A549 treated with ZK216348 at 1 μM for 4 hours (cell line): ENCODE measurements at places on chromosomes 7 and 10. TPM values are rescaled to one million over a fixed set of nuclear protein-coding genes. Genes with fewer than 3 reads are reported as not detected.

The ITPRID1 gene
- total RNA-seq: not detected in 5 replicates

The ACTR3C gene
- not detected in 5 replicates for total RNA-seq

The PANK1 gene
- total RNA-seq: 4.6 to 7.9 TPM (median 7.2 TPM) in 5 replicates

The SKIDA1 gene
- total RNA-seq: 1.1 to 1.6 TPM (median 1.3 TPM) in 5 replicates

The COBL gene
- 4.1 to 5.9 TPM (median 4.5 TPM) in 5 replicates for total RNA-seq

The TMEM26 gene
- 0.05 to 0.82 TPM (median 0.22 TPM) in 4 of 5 replicates, not detected in the other for total RNA-seq

The SYPL1 gene
- 64.5 to 96.1 TPM (median 85.7 TPM) in 5 replicates for total RNA-seq

The PNLIP gene
- total RNA-seq: not detected in 5 replicates

The SYT15 gene
- total RNA-seq: 2.0 to 3.9 TPM (median 2.3 TPM) in 5 replicates

The CLDN4 gene
- 2.5 to 7.0 TPM (median 5.0 TPM) in 5 replicates for total RNA-seq

The ATOH7 gene
- 0.18 to 0.31 TPM (median 0.22 TPM) in 5 replicates for total RNA-seq

The PAPSS2 gene
- 16.1 to 24.0 TPM (median 21.9 TPM) in 5 replicates for total RNA-seq

The RELN gene
- total RNA-seq: 0.01 TPM in 1 of 5 replicates, not detected in the others

The PRSS1 gene
- total RNA-seq: not detected in 5 replicates

The THSD7A gene
- total RNA-seq: 1.6 to 3.3 TPM (median 3.1 TPM) in 5 replicates

The NEUROG3 gene
- total RNA-seq: not detected in 5 replicates

The ADARB2 gene
- total RNA-seq: not detected in 5 replicates

The GNAT3 gene
- total RNA-seq: not detected in 5 replicates

The DYDC2 gene
- total RNA-seq: 0.36 TPM in 1 of 5 replicates, not detected in the others

The PIK3CG gene
- total RNA-seq: not detected in 5 replicates

The AHR gene
- 7.4 to 15.0 TPM (median 13.9 TPM) in 5 replicates for total RNA-seq

The FANK1 gene
- total RNA-seq: 2.6 to 3.7 TPM (median 3.2 TPM) in 5 replicates

The VWA2 gene
- total RNA-seq: not detected in 5 replicates

The TMEM225B gene
- 0.75 to 1.4 TPM (median 0.92 TPM) in 5 replicates for total RNA-seq

The HTR7 gene
- total RNA-seq: 0.12 to 0.28 TPM (median 0.17 TPM) in 5 replicates

The MTURN gene
- total RNA-seq: 3.8 to 6.9 TPM (median 5.9 TPM) in 5 replicates

The SUGCT gene
- total RNA-seq: 0.64 to 1.7 TPM (median 1.0 TPM) in 5 replicates

The TASOR2 gene
- total RNA-seq: 22.4 to 45.5 TPM (median 35.6 TPM) in 5 replicates

The SFTPA1 gene
- total RNA-seq: not detected in 5 replicates

The SH2D4B gene
- 0.04 TPM in 1 of 5 replicates, not detected in the others for total RNA-seq

The C7orf33 gene
- total RNA-seq: not detected in 5 replicates

The DPY19L1 gene
- 25.6 to 54.0 TPM (median 45.7 TPM) in 5 replicates for total RNA-seq

The RGR gene
- total RNA-seq: not detected in 5 replicates

The NAT16 gene
- 0.13 to 0.29 TPM (median 0.22 TPM) in 5 replicates for total RNA-seq

The MLXIPL gene
- 0.38 to 1.5 TPM (median 0.91 TPM) in 5 replicates for total RNA-seq

The MSMB gene
- not detected in 5 replicates for total RNA-seq

The STEAP1 gene
- 13.1 to 14.5 TPM (median 13.4 TPM) in 5 replicates for total RNA-seq

The KAZALD1 gene
- total RNA-seq: 2.3 to 3.9 TPM (median 3.6 TPM) in 5 replicates

The EMX2 gene
- total RNA-seq: not detected in 5 replicates

The NCF1 gene
- total RNA-seq: 0.28 TPM in 1 of 5 replicates, not detected in the others

The CNPY1 gene
- total RNA-seq: not detected in 5 replicates

The DLX6 gene
- total RNA-seq: not detected in 5 replicates

The PGAM2 gene
- total RNA-seq: not detected in 5 replicates

The OLAH gene
- 0.28 to 0.48 TPM (median 0.45 TPM) in 3 of 5 replicates, not detected in the others for total RNA-seq

The CEP55 gene
- total RNA-seq: 51.3 to 104 TPM (median 66.1 TPM) in 5 replicates

The EDRF1 gene
- 11.6 to 17.6 TPM (median 15.3 TPM) in 5 replicates for total RNA-seq

The MACROH2A2 gene
- total RNA-seq: 24.8 to 28.7 TPM (median 28.0 TPM) in 5 replicates

The C7orf57 gene
- 0.20 to 0.67 TPM (median 0.31 TPM) in 5 replicates for total RNA-seq

The BMPER gene
- 5.4 to 6.4 TPM (median 5.6 TPM) in 5 replicates for total RNA-seq

The UPK3BL2 gene
- total RNA-seq: 2.1 to 5.0 TPM (median 2.6 TPM) in 5 replicates

The SLC26A5 gene
- not detected in 5 replicates for total RNA-seq

The PLEKHS1 gene
- 0.04 to 0.12 TPM (median 0.09 TPM) in 3 of 5 replicates, not detected in the others for total RNA-seq

The CTAGE6 gene
- total RNA-seq: not detected in 5 replicates

The SCART1 gene
- 0.07 to 0.31 TPM (median 0.21 TPM) in 5 replicates for total RNA-seq

The PRF1 gene
- not detected in 5 replicates for total RNA-seq
